ENCODE measurements at places on chromosomes 7 and 10.

DNA sequence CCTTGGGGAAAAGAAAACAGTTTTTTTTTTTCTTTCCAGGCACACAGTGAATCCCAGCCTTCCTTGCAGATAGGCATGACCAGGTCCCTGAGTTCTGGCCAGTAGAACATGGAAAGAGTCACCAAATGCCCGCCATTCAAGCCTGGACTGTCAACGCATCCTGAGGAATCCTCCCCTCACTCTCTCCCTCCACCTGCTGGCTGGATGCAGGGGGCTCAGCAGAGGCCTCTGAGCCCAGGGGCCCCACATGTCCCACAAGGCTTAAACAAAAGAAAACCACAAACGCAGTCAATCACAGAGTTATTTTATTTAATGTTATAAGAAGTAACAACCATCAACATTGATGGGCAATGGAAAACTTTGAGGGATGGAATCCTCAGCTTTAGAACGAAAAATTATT is 93.1 kb downstream of the JCAD start:
- DNase-seq, result no peak

GRCh38 chr7:132140341-132140740 is 435.9 kb downstream of the PLXNA4 start:
- DNase-seq, result no peak

DNA sequence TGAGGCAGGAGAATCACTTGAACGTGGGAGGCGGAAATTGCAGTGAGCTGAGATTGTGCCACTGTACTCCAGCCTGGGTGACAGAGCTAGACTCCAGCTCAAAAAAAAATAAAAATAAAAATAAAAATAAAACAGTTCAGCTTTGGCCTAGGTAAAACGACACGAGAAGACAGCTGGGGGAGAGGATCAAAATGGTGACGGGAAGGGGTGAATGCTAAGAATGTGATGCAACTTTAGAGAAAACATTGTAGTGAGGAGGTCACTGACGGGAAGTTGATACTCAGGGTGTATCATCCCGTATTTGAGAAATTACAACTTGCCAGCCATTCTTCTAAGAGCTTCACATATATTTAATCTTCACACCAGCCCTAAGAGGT is 1.1 kb downstream of the NDST2 start:
- no peak for DNase-seq

DNA sequence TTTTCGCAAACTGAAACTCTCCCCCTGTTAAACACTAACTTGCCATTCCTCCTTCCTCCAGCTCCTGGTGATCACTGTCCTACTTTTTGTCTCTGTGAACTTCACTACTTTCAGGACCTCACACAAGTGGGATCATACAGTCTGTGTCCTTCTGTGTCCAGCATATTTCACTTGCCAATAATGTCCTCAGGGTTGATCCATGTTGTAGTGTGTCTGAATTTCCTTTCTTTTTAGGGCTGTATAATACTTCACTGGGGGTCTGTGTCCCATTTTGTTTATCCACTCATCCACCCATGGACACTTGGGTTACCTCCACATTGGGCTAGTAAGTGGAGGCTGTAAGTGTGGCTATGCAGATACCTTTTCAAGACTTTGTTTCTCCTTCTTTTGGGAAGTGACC is 42.7 kb upstream of the GJD4 start:
- no peak for DNase-seq

DNA sequence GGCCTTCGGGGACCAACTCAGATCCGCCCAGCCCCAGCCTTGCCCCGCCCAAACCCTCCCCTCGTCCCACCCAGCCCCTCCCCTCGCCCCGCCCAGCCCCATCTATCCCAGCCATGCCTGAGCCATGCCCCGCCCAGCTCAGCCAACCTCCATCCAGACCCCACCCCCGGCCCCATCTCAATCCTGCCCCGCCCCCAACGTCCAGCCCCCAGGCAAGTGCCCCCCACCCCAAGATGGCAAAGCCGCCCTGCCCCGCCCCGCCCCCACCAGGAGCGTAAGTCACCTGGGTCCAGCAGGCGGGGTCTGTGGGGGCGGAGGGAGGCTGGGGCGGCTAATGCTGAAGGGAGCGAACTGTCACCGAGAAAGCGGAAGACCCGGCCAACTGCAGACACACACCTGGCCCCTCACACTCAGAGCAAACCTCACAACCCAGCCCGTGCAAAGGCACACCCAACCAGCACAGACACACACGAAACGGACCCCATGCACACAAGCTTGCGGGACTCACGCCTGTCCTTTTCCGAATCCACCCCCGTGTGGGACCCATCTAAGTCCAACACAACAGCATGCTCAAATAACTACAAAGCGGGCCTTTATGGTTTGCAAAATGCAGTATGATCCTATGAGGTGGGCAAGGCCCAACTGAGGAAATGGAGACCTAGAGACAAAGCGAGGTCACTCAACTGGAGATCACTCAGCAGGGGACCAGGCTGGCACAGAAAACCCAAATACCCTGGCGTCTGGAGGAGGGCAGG is 11.5 kb upstream of the OGA start:
- DNase-seq, result no peak

DNA sequence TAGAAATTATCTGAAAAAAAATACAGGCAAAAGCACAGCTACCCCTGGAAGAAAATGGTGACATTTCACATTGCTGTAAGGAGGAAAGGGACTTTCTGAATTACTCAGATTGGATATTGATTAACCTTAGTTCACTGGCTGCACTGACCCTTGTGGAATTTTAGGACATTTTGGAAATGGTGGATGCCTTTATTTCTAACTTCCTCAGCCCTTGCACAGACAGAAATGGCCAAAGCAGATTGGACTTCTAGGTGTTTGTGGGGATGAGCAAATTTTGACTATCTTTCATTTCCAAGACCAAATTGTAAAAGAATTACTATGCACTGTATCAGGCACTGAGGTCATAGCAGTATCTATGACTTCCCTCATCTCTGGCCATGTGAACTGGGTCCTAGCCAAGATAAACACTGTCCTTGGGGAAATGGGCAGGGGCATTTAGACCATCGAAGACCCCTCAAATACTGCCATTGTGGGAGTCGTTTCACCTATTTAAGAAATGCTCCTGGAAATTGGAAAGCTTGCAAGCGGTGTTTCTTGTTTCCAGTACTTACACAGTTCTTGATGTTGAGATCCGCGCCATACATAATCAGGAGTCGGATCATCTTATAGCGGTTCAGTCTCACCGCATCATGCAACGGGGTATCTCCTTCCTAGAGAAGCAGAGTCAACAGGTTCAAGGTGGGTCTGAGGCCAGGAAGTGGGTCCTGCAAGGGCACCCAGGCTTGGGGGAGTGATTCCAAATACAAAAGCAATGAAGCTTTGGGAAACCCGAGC is 5.7 kb downstream of the ANKRD1 start:
- DNase-seq, result no peak

DNA sequence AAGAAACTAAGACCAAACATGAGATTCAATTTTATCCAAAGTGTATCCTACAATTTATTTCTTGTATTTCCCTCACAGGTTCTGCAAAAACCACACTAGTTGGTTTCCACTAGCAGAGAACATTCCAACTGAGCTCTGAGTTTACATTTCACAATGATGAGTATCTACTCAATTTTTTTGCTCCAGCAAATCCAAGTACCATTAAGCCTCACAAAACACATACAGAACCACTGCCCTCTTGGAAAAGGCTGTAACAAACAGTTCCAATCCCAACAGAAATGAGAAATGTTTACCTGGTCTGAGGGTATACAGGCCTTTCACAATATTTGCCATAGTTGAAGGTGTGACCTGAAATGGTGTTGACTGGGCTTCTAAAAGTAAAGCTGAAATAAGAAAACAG is 59.9 kb downstream of the CACUL1 start:
- no peak for DNase-seq

DNA sequence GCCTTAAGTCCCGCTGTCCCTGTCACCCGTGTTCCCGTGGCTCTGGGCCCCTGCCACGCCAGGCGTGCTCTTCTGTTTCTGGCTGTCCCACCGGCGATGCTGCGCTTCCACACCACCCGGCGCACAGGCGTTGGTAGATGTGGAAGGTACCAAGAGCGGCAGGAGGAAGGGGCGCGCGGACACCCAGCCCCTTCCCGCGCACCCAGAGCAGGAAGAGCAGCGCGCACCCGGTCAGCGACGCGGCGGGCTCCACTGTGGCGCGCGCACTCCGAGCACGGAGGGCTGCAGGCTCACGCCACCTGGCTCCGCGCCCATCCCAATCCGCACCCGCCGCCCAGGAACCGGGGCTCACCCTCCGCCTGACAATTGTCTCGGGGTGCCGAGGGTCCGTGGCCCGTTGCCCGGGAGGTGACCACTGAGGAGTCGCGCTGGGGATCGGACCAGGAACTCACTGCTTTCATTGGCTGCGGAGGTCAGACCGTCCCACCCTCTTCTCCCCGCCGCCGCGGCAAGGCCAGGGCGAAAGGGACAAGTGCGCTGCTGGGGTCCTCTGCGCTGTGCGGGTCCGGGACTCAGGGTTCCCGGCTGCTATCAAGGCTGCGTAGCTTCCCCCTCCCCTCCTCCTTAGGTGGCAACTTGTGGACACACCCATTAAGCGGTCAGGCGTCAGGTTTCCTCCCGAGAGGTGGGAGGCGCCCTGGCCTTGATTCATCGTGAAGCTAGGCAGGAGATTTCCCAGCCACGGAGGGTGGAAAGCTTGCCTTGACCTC is 121.6 kb upstream of the ZNF92 start:
- no peak for DNase-seq

DNA sequence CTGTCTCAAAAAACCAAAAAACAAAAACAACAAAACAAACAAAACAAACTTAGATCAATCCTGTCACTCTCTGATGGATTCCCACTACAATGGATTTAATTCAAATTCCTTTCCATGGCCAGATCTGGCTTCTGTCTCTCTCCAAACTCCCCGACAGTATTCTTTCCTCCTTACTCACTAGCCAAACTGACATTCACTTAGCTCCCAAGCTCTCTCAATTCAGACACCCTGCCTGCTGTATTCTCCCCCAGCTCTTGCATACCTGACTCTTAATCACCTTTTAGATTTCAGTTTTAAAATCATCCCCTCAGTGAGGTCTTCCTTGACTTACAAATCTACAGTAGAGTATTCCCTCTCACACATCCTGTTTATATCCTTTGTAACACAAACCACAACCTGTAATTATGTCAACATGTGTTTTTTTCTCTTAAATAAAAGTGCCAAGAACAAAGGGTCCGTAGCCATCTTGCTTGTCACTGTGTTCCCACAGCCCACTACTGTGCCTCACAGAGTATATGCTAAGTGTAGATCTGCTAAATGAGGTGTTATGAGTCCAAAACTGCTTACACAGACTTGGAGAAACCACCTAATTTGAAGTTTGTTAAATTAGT is 14.4 kb downstream of the HERPUD2 start:
- no peak for DNase-seq

DNA sequence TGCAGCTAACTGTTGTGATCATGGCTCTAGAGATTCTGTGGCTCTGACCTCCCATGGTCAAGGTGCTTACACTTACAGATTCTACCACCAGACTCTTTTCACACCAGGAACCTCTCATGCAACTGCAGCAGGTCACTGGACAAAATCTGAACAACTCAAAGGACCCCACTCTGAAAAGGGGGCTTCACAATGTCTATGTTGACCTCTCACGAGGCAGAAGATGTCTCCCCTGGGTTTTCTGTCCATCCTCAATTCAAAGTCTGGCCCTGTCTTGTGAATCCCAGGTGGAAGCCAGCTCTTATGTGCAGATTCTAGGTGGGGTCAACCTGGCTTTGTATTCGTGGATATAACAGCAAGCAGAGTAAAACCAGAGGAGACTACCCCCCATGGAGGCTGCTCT is 118.6 kb upstream of the ZNF479 start:
- DNase-seq, result no peak

- no peak for DNase-seq
These were observed 13.5 kb upstream of the ADAM22 start for GRCh38 chr7:87920578-87920977.

DNA sequence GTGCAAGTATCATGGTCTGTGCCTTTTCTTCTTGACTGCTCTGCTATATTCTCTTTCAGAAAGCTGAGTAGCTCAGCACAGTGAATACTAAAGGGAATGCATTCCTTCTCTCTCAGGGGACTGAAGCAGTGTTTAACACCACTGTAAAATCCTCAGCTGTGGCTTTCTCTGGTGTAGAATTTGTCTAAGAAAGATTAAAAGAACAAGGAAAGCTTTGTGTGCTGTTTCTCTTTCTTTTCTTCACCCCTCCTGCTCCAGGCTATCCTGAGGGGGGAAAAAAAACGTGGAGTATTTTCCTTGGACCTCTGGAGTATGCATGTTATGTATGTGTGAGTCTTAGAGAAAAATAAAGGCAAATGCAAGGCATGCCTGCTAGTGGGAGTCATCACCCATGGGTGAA is 383.9 kb downstream of the AUTS2 start:
- no peak for DNase-seq

- DNase-seq, result no peak
These were observed 173.9 kb upstream of the MEOX2 start for GRCh38 chr7:15860264-15860949.

DNA sequence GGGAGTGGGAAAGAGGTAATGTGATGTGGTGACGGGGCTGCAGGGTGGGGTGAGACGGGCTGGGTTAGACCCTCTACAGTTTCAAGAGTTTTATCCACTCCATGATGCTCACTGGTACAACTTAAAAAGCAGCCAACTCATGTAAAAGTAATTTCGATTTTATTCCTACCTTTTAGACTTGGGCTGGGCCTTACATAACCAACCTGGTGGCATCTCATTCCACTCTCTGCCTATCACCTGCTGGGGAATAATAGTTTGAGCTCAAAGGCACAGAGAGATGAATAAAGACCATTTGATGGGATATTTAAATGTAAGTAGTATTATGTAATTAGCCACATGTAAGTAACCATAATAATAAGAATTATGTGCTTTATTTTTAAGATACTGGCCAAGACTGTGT is 366.0 kb upstream of the RNF32 start:
- DNase-seq, result no peak

DNA sequence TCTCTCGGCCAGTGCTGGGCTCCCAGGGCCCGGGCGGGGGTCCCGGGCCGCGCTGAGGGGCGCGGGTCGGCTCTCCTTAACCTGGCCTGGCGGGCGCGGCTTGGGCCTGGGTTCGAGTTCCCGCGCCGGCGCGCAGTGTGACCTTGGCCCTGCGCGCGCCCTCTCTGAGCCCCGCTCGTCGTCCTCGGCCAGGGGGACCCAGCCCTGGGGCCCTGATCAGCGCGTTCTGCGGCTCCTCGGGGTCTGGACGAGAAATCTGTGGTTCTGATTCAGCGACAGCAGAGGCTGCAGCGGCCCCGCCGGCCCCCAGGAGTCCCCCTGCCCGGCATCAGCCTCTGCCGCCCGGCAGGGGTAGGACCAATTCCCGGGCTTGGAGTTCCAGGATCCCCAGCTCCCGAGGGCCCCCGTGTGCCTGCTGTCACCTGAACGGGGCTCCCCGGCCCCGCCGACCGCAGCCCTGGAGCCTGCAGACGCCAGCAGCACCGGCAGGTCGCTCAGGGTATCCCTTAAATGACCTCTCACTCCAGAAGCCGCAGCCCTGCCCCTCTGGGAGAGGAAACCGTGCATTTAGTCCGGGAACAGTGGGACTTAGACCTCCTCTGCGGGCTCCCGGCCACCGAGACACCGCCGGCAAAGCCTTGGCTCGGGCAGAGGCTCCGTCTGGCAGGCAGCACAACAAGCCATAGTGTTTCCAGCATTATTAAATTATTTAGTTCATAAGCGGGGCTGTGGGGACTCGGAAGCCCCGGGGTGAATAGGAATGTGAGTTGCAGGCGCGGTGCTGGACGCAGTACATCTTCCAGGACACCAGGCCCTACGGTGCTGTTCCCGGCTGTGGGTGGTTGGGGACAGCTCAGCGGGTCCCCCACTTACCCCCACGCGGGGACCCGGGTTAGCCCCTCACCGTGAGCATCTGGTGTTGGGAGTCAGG is 572 bp downstream of the CHST12 start:
- no peak for DNase-seq

- no peak for DNase-seq
These were observed 70.6 kb upstream of the GPR37 start for GRCh38 chr7:124836173-124836572.
